ENCODE measurements at places on chromosomes 3 and 15.

GRCh38 chr3:24937228-24937627 lies 442.6 kb upstream of the THRB start:
- DNase-seq = no peak

DNA sequence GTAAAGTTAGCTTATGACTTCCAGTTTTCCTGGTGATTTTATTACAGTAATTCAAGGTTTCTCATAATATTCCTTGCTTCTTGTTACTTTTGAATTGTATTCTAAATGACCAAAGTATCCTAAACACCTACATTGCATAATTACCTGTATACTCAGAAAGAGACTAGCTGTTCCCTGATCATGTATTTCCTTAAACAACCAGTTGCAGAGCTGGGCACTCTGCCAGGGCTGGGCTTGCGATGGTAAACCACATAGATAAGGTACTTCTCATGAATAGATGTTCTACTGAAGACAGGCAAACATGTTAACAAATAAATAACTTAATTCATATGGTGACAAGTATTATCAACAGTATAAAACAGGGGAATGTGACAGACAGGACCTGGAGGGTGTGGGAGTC lies 142.3 kb upstream of the WNT5A start:
- no peak for DNase-seq

GRCh38 chr3:16374047-16374934 lies 109.3 kb downstream of the OXNAD1 start:
- no peak for DNase-seq

- DNase-seq = no peak
These were observed 48.5 kb upstream of the SKIL start for GRCh38 chr3:170309046-170309445.

GRCh38 chr3:71779674-71780377 lies 5.1 kb downstream of the PROK2 start:
- DNase-seq = no peak

GRCh38 chr3:189232790-189233189 lies 61.0 kb downstream of the TPRG1 start:
- no peak for DNase-seq

Measured in NCI-H187 (cell line).